Activated T-helper 1 cell treated with anti-CD3 and anti-CD28 coated beads, Interleukin-2, amount 50 U/mL, for 16 hours (primary cell): ENCODE measurements at places on chromosomes 16 and 17.

DNA sequence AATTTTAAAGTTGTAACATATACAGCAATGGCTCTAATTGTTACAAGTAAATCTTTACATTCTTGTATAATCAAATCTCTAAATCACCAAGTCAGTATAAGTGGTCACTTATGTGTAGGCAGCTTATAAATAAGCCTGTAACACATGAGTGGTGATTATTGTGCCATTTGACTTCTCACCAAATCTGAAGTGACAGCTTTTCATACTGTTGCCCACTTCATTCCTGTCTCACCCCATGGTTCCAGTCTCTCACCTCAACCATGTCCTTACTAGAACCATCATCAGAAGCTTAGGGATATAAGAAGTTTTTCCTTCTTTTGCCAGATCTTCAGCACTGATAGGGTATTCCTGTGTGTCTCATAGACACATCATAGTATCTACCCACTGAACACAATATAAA, 23.5 kb downstream of the TNRC6A start:
- no peak for DNase-seq

DNA sequence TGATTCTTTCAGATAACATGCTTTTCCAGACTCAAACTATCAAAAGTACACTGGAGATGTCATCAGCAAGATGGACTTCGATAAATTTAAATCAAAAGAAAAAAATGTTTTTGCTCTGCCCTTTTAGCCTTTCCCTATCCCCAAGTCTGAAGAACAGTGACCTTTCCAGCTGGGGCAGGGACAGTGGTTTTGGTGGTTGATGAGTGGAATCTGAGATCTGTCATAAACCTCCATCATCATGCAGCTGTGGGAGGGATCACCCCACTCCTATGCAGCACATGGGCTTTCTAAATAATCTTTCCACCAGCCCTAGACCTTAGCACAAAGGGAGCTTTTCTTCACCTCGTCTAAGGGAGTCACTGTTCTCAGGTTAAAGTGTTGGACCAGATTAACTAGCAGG, 869.5 kb upstream of the SOX9 start:
- DNase-seq, result no peak

GRCh38 chr16:62853887-62854286, 817.6 kb upstream of the CDH8 start:
- DNase-seq, result no peak

- DNase-seq, result no peak
These were observed 31.6 kb upstream of the NPTX1 start for GRCh38 chr17:80507965-80508364.

GRCh38 chr16:86410081-86410480, 100.2 kb upstream of the FOXF1 start:
- no peak for DNase-seq
